ENCODE measurements at places on chromosomes 11 and 22.

- DNase-seq = no peak
These were observed 11.8 kb upstream of the CD5 start for GRCh38 chr11:61090521-61090920.

DNA sequence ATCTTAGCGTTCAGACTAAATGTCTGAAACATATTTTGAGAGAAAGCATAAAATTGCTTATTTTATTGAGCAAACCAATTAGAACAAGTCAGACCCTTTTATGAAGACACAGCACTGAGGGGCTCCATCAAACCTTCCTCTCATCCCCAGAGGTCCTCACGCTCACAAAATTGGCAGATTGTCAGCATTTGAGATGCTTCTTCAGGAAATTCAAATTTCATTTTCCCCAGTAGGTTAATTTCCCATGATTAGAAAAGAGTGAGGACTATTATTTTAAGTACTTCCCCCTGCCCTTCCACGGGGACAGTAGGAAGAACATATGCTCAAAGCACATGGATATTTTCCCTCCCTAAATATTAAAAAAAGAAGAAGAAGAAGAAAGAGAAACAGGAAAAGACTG lies 851.8 kb downstream of the BRD1 start:
- DNase-seq = no peak

- DNase-seq = peak; percentile 86
These were observed 1.9 kb upstream of the CARD16 start for GRCh38 chr11:105046898-105047579.

DNA sequence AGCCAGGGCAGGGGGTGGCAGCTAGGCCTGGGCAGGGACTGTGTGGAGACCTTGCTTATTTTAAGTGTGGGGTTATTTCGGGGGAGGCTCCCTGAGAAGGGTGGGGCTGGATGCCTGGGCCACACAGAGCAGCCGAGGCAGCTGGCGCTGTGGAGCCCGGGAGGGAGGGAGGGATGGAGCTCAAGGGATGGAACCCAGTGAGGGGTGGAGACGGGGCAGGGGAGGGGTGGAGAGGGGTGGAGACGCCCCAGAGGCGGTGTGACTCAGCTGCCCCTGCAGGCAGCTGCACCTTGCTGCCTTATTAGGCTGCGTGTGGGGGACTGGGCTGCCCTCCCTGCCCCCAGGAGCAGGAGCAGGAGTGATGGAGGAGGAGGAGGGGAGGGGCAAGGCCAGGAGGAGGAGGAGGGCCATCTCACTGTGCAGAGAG lies 9.8 kb upstream of the TSSC4 start:
- DNase-seq = peak; percentile 56

- DNase-seq = no peak
These were observed 1984.1 kb upstream of the RAG2 start for GRCh38 chr11:38582151-38582550.

GRCh38 chr11:95790933-95791708 lies 823 bp downstream of the CEP57 start:
- peak; percentile 46 for DNase-seq

DNA sequence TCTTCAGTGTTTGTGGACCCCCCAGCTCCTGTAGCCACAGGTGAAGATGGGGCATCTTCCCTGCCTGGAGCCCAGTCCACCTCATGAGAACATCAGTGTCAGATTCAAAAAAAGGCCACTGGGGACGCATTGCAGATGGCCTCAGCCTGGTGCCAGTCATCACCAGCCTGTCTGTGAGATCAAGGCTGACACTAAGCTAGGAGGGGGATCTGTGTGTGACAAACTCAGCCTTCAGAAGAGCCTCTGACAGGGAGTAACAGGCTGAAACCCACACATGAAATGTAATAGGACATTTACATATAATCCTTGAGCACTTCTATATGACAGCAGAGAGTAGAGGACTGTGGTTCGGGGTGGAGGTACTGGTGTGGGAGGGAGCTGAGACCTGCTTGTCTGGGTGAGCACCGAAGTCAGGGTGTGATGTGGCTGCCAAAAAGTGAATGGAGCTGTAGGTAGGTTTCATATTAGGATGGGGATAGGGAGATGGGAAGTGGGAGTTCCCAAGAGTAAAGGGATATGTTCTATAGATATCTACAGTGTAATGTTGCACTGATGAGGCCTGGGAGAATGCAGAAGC lies 20.5 kb upstream of the CCDC134 start:
- no peak for DNase-seq

- no peak for DNase-seq
These were observed 20.4 kb downstream of the CABP7 start for GRCh38 chr22:29740216-29740615.

DNA sequence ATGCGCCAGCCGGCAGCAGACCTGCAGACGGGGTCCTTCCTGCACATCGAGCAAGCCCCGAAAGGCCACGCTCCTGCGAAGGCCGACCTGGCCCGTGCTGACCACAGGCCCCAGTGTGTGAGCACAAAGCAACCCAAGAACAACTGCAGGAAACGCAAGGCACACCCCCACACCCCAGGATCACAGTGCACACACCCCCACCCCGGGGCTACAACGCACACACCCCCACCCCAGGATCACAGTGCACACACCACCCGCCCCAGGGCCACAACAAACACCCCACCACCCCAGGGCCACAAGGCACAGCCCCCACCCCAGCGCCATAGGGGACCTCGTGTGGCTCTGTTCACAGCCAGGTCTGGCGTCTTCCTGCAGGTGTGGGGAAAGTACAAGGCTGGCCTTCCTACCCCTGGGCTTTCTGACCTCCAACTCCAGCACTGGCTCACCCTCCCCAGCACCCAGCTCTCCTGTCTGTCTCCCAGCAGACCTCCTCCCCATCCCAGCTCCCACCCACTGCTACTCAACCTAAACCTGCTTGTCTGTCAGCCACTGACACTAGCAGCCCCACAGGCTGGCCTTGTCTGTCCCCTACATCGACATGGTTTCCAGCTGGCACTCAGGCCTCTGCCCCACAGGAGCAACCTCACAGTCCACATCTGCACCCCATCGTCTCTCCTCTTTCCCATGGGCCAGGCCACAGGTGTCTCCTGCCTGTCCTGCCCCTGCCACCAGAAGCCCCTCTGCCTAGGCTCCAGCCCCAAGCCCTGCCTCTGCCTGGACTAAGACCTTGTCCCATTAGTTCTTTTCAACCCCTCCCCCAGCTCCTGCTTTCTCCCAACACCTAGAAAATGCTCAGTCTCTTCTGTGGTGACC lies 20.5 kb upstream of the EFCAB6 start:
- no peak for DNase-seq

- DNase-seq = peak; percentile 94
These were observed 93.2 kb downstream of the LRRC32 start for GRCh38 chr11:76577226-76577920.

DNA sequence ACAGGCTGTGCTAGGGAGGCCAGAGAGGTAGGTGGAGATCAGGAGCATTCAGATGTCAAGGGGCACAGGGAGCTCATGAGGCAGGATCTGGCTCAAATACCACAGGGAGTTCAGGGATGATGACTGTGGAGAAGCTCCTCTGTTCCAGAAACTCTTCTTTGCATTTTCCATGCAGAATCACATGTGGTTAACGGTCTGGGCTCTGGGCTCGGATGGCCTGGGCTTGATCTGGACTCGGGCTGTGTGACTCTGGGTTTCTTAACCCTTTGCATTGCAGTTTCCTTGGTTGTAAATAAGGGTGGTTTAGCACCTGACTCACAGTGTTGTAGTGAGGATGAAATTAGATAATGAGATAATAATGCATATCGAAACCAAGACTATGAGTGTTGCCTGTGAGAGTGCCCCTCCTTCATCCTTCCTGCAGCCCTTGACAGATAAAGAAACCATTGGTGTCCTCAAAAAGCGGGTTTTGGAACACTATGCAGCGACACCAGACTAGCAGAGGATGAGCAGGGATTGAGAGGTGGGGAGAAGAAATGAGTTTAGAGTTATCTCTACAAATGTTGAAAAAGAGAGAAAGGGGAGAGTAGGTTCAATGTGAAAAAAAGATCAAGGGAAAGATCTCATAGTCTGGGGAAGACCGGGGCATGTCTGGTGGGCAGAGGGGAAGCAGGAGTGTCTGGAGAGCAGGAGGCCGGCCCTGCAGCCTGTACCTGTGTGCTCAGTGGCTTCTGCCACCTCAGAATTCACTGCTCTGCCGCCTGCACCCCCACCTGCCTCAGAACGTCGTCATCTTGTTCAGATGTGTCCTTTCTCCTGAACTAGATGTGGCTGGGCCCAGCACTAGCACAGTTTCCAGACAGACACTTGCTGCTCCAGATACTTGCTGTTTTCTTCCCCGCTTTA lies 197.8 kb upstream of the SORL1-AS1 start:
- DNase-seq = no peak

DNA sequence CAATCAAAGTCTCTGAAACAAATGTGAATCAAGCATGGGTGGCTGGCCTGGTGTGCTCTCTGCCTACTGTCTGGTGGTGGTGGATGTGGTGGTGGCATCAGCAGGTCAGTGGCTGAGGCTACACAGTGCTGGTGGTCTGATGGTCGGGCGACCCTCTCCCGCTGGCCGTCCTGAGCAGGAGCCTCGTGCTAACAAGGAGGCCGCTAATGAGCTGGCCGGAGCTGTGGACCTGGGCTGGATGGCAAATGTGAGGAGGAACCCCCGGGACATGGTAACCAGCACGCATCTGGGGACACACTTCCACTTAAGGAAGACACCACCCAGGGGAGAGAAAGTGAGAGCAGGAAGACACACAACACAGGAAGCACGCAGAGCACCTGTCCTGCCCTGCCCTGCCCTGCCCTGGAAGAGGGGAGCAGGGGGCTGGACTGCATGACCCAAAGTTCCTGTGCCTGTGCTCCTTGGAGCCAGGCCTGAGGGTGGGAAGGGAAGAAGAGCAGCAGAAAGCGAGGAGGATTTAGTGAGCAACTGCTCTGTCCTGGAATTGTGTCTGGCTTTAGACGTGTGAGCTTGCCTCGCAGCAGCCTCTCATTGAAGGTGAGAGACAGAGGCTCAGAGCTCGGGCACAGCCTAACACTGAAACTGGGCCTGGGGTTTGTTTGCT lies 23.7 kb downstream of the SLC37A2 start:
- no peak for DNase-seq

- DNase-seq = no peak
These were observed 115.0 kb upstream of the NARS2 start for GRCh38 chr11:78689585-78690153.

GRCh38 chr11:10379426-10379825 lies 74.6 kb downstream of the ADM start:
- no peak for DNase-seq

- no peak for DNase-seq
These were observed 30.7 kb upstream of the RBX1 start for GRCh38 chr22:40920526-40920925.

DNA sequence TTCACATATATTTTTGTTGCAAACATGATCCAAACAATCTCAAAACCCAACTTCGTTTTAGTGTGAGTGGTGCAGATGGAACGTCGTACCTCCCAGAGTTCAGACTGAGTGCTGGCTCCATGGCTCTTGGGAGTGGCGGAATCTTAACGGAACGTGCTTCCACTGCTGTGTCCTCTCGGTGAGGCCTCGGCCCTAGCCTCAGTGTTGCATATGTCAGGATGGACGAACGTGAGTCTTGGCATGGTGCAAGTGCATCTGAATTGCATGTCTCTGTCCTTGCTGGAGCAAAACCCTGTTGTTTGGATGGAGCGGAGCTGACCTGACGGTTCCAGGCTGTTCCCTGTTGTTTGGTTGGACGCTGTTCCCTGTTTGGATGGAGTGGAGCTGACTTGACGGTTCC lies 306.8 kb downstream of the TBC1D22A start:
- no peak for DNase-seq

All from ACHN (cell line).